ENCODE measurements at places on chromosomes 11 and 22.

DNA sequence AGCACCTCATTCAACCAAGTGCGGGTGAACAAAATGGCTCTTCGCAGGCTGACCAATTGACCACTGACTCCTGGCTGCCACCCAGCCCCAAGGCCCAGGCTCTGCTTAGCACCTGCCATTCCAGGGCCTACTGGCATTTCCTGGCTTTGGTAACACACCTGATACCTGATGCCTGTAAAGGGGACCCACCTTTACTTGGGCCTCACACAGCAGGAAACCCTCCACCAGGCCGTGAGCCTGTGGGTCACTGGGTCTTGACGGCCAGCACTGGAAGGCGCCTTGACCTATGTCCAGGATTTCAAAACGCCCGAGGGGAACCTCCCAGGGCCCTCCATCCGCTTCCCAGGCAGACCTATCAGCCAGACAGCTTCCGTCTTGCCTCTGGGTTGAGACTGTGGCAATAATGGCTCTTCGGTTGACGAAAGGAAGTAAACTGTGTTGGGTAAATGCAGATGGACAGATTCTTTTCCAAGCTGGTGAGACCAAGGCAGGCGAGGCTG lies 16.8 kb upstream of the TMEM184B start:
- DNase-seq: no peak

DNA sequence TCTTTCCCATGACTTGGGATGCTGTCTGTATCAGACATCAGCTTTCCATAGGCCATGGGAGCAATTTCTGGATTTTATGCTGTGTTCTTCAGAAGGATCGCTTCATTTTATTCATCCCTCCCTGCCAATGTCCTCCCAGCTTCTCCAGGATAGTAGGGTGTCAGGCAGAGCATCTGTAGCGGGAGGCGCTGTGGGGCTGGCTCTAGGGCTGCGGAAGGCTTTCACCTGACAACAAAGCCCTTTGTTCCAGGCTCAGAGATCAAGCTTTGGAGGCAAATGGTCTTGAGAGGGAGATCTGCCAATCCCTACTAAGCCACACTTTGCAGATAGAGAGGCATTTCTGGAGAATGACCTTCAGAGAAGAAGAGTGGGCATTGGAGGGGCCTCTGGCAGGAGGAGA lies 29.5 kb upstream of the FTH1 start:
- DNase-seq: no peak

DNA sequence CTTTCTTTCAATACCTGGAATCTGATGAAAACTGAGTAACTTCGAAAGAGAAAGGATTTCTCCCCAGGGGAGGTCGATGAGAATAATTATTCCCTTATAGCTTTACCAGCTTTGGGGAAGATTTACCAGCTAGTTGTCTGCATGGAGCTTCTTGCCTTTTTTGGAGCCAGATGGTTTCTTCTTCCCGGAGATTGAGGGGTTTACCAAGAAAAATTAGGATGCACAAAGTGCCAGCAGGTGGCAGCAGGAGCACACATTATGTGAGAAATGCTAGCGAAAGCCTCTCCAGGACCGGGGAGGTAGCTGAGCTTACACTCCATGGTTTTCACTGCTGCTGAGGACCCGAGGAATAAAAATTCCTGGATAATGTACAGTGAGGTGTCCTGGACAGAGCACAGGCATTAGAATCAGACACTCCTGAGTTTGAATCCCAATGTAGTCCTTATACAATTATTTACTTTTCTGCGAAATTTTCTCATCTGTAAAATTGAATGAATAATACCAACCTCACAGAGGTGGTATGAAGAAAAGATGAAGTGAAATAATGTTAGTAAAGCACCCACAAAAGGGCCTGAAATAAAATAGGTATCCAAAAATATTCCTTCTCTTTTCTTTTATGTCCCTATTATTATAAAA lies 46.0 kb upstream of the PARVA start:
- peak; percentile 24 for DNase-seq

DNA sequence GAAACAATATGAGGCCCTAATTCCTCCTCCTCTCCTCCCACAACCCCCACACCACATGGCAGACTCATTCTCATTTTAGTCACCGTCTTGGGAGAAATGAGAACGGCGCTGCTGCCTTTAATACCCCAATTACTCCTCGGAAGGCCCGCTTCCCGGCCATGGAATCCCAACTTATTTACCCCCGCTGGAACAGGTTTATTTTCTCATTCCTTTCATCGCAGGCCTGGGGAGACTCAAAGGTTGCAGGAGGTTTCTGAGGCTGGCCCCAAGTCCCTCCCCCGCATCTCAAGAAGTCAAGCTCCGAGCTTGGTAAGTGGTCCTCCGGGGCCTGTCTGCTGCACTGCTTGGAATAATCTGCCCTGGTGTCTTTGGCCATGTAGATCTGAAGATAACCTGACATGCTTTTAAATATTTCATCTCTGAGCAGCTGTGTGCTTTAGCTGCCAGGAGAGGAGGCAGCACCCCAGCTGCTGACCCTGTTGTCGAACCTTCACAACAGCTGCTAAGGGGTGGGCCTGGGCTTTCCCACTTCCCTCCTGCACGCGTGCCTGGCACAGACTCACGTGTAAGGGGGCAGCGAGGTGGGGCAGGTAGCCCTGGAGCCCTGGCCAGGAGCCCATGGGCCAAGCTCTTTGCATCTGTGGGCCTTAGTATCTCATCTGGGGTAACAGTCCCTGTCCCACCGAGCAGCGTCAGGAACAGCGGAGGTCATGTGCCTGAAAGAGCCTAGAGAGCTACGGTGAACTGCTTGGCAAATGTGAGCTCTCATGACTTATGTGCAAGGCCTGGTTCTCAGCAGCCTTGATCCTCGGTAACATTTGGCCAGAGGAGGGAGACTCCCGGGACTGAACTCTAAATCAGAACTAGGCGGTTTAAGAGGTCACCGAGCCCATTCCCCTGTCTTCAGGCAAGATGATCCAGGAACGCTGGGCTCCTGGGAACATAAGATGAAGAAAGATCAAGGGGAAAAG lies 164.6 kb downstream of the ST3GAL4 start:
- DNase-seq: no peak

GRCh38 chr11:67055812-67056211 lies 835 bp upstream of the RHOD start:
- no peak for DNase-seq

- DNase-seq: no peak
These were observed 162.9 kb upstream of the ZBED5 start for GRCh38 chr11:11020747-11021149.

DNA sequence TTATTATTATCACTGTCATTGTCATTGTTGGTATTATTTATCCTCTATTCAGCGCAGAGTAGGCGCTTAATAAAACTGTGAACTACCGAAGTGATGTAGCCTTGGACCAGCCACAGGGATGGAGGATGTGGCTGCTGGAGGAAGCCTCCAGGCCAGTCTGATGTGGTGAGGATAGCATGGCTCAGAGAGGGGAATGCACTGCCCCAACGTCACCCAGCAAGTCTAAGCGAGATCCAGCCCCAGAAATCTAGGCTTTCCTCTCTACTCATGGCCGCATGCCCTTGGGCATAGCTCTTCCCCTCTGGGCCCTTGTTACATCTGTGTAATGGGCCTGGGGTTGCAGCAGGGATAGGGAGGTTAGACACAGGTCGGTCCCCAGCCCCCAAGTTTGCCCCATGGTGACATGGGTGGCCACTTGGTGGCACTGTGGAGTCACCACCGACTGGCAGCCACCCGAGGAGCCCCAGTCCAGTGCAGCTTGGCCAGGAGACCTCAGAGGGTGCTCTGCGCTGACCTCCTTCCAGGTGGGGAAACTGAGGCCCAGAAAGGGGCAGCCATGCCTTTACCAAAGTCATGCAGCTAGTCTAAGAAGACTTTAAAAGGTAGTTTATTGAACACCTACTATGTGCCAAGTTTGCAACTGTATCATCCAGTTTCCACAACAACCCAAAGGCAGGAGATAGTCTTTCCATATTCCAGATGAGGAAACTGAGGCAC lies 395.7 kb downstream of the MN1 start:
- peak; percentile 18 for DNase-seq

DNA sequence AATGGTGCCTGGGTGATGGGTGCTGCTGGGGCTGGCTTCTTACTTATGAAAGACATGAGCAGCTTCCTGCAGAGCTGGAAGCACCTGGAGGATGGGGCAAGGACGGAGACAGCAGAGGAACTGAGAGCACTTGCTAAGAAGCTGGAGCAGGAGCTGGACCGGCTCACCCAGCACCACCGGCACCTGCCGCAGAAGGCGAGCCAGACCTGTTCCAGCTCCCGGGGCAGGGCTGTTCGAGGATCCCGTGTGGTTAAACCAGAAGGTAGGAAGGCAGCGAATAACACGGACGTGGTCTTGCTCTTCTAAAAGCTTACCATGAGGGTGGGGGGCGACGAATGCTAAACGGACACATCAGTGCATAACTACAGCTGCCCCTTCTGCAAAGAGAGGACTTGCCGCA lies 9.3 kb downstream of the APOL5 start:
- DNase-seq: no peak

DNA sequence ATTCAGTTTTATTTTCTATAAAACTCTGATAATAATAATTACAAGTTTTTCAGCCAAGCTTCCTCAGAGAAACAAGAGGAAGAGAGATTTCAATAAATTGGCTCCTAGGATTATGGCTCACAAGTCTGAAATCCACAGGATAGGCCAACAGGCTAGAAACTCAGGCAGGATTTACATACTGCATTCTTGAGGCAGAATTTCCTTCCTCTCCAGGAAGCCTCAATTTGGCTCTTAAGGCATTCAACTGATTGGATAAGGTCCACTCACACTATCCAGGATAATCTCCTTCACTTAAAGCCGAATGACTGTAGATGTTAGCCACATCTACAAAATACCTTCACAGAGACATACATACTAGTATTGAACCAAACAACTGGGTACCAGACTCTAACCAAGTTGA lies 120.3 kb upstream of the FAT3 start:
- DNase-seq: no peak

- no peak for DNase-seq
These were observed 205.5 kb upstream of the TMEM45B start for GRCh38 chr11:129610125-129610524.

- DNase-seq: no peak
These were observed 3.7 kb downstream of the PDGFB start for GRCh38 chr22:39240831-39241793.

DNA sequence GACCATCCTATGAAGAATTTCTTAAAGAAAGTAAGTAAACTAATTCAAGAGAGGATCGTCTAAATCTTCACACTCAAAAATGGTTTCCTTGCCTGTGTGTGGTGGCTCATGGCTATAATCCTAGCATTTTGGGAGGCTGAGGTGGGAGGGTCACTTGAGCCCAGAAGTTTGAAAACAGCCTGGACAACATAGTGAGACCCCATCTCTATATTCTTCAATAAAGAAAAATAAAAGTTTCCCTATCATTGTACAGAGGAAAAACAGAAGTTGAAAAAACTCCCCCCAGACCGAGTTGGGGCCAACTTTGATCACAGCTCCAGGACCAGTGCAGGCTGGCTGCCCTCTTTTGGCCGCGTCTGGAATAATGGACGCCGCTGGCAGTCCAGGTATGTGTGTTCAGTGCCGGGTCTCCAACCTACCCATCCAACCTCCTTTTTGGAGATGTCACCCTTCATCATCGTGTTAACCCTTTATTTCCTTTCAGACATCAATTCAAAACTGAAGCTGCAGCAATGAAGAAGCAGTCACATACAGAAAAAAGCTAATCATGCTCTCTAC lies 3.0 kb downstream of the RPS25 start:
- no peak for DNase-seq

DNA sequence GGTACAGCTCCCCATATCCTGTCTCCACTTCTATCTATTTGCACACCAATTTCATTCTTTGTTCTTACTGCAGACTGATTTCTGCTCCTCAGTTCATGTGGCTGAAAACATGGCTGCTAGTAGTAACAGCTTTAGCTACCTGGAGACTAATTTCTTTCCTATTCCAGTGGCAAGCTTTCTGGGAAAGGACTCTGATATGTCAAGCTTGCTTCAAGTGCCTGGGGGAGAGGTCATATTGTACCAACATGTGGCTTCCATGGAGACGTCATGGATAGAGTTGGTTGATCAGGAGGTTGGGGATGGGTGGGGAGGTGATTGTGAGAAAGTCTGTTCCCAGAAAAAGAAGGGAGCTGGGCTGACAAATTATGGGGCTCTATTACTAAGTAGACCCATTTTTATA lies 44.9 kb downstream of the ADM start:
- no peak for DNase-seq

DNA sequence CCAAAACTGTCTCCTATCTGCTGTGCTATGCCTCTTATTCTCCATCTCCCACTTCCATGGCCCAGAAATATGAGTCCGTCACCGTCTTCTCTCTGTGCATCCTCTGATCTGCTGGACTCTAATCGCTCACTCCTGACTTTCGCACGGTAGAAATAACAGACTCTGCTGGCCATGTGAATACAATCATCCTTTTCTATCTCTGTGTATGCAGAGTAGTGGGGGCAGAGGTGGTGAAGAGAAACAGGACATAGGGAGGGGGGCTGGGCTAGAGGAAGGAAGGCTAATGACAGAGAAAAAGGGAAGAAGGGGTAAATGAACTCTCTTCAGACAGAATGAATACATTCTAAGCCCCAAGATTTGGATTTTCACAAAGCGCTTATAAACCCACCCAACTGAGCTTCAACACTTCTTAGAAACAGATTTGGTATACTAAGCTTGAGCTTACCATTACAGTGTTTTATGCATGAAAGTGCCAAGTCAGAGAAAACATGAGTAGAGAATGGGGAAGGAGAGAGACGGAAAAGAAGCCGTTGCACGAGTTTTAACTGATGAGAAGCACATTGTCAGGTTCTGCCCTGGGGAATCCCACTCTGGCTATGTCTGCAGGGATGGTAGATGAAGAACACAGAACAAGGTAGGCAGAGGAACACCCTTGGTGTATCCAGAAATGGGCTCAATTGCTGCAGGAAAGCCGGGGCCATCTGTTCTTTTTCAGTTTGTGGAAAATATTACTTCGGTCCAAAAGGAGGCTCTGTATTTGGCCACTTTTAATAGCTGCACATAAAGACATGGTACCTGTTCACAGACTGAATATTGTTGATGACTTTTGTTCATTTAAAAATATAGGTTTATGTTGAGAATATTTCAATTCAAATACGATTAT lies 324.7 kb downstream of the ETS1 start:
- DNase-seq: no peak

GRCh38 chr11:133081730-133082452 lies 450.4 kb downstream of the OPCML start:
- no peak for DNase-seq

DNA sequence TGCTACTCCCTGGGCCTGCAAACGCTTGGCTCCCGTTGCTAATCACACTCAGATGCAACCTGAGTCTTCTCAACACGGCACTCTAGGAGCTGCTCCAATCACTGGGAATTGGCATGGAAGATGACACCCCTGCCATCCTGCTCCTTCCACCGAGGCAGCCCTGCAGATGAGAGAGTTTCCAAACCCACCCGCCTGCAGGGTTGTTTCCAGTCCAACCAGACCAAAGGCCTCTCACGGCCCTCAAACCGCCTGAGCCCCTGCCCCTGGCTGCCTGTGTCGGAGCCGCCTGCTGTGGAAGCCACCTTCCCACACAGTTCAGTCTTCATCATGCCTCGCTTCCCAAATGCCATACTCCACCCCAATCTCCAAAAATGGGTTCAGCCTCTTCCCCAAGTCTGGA lies 36.8 kb upstream of the TP53I11 start:
- no peak for DNase-seq

- no peak for DNase-seq
These were observed 6.6 kb upstream of the OR6X1 start for GRCh38 chr11:123760894-123761293.

All from KG1 (cell line).